ENCODE measurements at places on chromosomes 1 and 21.
A peak's percentile ranks its signal among the peaks of the same experiment; 100 is the strongest.

DNA sequence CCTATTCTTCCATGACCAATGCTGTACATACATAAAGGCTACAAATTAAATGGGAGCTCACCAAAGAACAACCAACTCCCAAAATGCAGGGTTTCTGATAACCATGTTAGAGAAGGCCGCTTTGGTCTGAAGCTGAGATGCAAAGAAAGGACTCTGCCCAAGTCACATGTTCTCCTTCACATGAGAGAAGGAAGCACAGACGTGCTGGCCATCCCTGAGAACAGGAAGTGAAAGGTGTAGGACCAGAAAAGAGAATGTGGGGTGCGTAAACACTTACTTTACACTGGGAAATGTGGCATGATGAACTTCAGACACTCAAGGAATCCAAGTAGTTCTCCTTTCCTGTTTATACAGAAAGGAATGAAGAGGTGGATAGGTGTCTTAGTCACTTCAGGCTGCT is 31.7 kb upstream of the TADA1 start:
- no peak for DNase-seq

GRCh38 chr1:52305417-52306226 is 60.4 kb downstream of the CC2D1B start:
- no peak for DNase-seq

DNA sequence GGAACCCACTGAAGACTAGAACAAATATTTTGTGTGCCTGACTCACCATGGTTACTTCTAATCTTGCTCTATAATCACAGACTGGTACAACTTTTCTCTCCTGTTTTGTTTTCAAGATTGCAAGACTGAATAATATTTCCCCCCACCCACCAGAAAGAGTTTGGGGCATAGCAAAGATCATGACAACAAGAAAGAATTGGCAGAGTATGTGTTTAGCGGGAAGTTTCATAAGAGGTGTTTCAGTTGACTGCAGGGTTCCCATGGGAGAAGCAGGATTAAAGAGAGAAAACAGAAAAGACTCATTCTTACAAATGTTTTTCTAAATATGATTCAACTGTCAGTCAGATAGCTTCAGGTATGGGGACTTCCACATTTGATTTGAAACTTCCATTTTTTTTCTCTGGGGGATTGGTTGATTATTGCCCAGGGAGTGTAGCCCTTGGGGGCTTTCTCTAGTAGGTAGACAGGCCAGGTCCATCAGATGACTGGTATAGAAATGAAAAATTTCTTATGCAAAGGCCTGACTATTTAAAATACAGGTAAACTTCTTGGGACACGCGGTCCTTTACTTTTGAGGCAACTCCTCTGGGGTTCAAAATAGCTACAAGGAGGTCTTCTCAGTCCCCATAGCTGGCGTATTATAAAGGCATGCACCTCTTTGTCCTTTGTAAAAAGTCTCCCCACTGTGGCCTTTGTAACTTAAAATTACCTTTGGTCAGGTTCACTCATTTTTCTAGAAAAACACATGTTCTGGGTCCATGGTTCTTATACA is 13.9 kb downstream of the OR14I1 start:
- peak; percentile 69 for DNase-seq

GRCh38 chr1:112711041-112711440 is 4.1 kb downstream of the PPM1J start:
- DNase-seq: no peak

- DNase-seq: no peak
Observed at GRCh38 chr1:189662190-189662589, 815.5 kb downstream of the BRINP3 start.

- DNase-seq: no peak
Observed at GRCh38 chr1:34013136-34013535, 149.3 kb downstream of the HMGB4 start.

DNA sequence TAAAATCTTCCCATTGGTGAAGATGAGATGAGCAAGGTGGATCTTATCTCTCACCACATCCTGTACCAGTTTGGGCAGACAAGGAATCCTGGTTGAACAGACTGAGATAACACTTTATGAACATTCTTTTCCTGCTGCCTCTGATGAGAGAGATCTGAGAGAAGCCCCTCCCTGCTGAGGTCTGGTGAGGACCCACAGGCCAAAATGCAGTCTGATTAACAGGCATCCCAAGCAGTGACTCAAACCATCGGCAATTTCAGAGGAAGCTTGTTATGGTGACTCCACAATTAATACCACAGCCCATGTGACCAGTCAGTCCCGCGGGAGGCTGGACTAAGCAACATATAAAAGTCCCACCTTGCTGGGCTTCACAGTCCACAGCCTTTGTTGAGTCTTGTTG is at the start of gene PRR9:
Gene PRR9, plus strand, starts transcription at position 373 of the 400 bp plus-strand sequence. CDS start 561 bp downstream, outside the sequence.
- DNase-seq: no peak
